ENCODE measurements at places on chromosomes 16 and 17.

DNA sequence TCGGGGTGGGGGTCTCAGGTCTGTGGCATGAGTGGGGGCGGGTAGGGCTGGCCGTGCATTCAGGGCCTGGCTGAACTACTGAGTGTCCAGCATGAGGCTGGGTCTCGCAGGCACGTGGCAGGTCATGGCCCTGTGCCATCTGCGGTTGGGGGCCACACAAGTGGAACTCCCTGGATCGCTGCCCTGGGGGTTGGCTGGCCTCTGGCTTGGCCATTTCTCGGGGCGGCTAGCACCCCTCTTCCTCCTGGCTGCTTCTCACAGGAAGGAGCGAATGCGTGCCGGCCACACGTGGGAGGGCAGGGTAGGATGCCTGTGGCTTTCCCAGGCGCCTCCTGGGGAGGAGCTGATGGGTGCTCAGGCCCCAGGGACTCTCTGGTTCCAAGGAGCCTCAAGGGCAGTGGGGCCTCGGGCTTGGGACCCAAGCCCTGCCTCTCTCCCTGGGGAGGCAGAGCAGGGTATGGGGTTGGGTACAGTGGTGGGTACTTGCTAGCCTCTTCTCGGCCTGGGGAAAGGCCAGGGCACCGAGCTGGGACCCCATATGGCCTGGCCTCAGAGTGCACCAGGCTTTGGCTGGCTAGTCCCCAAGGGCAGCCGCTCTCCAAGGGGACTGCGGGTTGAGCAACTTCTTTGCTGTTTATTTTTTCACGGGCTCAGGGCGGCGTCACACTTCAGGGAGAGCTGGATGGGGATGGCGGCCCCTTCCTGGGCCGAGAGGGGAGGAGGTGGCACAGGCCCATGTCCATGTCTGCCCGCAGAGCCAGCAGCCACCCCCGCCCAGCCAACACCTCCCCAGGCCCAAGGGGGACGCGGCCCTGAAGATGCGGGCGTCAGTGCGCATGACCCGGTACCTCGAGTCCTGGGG, 37.5 kb downstream of the ADCY7 start:
- no peak for DNase-seq

DNA sequence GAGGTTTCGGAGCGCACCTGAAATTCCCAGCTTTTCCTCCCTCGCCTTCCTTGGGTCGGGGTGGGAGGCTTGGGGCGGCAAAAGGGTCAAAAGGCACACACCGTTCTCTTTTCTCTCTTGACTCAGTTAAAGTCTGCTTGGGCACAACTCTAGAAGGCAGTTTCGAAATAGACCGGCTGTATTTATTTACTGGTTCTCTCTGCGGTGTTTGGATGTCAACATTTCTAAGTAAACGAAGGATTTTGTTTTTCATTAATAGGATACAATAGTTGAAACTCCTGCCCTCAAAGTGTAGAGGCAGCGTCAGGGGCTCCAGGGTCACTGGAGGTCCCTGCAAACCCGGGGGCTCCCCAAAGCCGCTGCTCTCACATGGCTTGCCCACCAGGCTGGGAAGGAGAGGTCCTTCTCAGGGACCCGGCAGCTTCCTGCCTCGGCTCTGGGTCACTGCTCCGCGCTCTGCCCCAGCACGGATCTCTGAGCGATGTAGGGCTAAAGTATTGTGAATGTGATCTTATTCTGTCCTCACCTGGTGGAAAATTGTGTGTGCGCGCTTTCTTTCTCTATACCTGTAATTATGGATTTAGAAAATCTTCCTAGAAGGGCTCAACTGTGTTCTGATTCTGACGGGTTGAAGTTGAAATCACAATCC, 952 bp downstream of the BMERB1 start:
- no peak for DNase-seq

- DNase-seq, result no peak
Measured at GRCh38 chr17:8821446-8822105, 22.4 kb upstream of the MFSD6L start.

DNA sequence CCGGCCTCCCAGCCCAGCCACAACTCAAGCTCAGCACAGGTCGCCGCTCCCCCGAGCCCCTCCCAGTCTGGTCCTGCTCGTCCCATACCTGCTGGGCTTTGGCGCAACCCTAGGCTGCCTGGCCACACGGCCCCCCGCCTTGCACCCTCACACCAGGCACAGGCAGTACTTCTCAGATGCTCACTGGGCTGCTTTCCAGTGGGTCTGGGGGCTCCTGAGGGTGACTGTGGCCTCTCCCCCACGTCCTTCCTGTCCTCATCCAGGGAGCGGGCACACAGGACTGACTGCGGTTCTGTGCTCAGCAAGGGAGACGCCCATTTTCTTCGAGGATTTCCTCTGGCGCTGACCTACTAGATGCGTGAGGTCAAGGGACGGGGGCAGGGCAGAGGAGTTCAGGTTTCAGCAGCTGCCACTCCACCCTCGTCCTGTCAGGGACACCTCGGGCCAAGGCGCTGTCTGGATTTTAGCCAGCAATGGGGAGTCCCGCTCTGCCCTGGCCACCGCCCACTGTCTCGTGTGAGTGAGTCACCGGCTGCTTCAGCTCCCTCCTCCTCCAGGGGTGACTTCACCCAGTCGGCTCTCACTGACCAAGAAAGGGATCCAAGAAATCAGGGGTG, 115.8 kb downstream of the NPIPB11 start:
- DNase-seq, result peak; percentile 36

GRCh38 chr17:31007695-31008373, 37.0 kb downstream of the RNF135 start:
- DNase-seq, result no peak

- DNase-seq, result peak; percentile 73
Measured at GRCh38 chr17:77924757-77925336, 33.7 kb upstream of the TNRC6C start.

DNA sequence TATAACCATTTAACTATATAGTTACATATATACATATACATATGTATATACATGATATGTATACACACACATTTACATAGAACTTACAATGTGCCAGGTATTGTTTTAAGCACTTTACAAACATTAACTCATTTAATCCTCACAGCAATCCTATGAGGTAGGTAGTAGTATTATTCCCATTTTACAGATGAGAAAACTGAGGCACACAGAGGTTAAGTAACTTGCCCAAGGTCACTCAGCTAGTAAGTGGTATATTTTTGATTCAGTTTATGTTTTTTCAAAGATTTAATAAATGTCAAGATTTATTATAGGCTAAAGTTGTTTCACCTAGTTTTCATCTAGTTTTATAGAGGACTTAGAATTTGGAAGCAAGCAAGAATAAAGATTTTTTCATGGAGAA, 6.6 kb downstream of the KRT222 start:
- DNase-seq, result no peak

Data from skin of body (tissue), 3 donors.